Brain microvascular endothelial cell (primary cell): ENCODE measurements at places on chromosomes 1 and 21.

- no peak for DNase-seq
Observed at GRCh38 chr1:39971138-39971537, 16.2 kb downstream of the MFSD2A start.

DNA sequence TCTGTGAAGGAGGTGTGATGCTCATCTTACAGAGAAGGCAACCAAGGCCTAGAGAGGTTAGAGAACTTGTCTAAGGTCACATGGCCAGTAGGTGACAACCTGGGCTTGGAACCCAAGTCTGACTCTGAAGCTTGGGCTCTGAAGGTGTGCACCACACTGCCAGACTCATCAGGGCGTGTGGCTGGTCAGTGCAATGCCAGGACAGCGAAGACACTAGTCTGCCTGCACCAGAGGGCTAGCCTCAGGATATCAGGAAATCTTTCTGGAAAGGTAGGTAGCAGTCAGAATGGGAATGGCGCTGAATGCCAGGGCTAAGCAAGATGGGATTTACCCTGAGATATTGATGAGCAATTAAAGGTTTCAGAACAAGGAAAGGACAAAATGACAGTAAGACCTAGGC lies 34.9 kb downstream of the ELK4 start:
- no peak for DNase-seq

DNA sequence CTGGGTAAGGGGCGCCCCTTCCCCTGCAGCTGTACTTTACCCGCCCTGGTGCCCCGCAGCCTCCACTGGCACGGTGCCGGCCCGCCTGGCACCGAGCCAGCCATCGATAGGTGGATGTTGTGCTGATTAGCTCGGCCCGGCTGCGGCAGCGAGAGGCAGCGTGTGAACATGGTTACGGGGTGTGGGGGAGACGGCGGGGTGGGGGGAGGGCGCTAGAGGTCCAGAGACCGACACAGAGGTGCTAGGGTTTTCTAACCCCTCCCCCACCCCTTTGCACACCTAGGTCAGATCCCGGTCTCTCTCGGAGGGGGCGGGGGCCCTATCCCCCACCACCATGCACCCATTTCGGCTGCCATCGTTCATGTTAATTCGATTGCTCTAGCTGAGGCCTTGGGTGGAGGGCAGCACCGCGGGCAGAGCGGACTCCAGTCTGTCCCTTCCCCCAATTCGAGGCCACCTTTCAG lies 6.7 kb downstream of the EFNA4 start:
- DNase-seq: no peak

DNA sequence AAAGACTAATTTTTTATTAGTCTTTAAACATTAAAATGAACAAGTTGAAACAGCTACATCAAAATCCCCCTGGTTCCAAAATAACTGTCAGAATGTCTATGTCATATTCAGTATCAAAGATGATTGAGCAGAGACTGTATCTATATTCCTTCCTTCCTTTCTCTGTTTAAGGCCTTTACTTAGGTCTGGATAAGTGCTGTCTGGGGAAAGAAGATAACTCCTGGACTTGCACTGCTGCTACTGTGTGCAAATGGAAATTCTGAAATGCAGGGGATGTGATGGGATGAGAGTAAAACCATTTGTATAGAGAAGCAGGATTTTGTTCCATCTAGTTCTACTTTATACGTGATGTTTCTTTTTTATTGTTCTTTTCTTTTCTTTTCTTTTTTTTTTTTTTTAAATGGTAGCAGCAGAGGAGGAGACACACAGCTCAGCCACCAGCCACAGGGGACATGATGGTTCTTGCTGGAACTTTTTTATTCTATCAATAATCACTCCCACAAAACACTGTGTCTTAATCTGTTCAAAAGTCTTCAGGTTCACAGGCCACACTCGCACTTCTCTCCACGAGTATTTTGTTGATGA lies 33.6 kb upstream of the FOXE3 start:
- no peak for DNase-seq

- no peak for DNase-seq
Observed at GRCh38 chr1:3654549-3655281, 2.4 kb downstream of the TP73 start.

DNA sequence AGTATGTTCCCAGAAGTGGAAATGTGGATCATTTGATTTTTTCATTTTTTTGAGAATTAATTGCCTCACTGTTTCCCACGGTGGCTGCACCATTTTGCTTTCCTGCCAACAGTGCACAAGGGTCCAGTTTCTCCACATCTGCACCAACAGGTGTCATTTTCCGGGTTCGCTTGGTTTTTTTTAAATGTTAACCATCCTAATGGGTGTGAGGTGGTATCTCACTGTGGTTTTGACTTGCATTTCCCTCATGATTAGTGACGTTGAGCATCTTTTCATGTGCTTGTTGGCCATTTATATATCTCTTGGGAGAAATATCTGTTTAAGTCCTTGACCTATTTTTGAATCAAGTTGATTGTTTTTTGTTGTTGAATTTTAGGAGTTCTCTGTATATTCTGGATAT lies 3.0 kb downstream of the COL6A2 start:
- no peak for DNase-seq

GRCh38 chr1:223486366-223486765 lies 93.2 kb downstream of the CCDC185 start:
- DNase-seq: no peak

DNA sequence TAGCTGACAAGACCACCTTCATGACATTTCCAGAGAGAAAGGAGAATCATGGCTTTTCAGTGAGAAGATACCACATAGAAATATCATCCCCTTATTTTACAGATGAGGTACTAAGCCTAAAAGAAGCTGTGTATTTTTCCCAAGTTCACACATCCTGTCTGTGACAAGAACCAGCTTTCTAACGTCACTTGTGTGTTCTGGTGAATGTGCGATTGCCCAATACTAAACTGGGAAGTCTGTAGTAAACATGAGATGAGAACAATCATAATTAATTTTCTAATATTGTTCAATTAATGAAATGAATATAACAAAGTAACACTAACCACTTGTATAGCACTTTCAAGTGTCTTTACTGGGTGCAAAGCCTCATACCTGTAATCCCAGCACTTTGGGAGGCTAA lies 46.0 kb downstream of the PTGER3 start:
- DNase-seq: no peak

DNA sequence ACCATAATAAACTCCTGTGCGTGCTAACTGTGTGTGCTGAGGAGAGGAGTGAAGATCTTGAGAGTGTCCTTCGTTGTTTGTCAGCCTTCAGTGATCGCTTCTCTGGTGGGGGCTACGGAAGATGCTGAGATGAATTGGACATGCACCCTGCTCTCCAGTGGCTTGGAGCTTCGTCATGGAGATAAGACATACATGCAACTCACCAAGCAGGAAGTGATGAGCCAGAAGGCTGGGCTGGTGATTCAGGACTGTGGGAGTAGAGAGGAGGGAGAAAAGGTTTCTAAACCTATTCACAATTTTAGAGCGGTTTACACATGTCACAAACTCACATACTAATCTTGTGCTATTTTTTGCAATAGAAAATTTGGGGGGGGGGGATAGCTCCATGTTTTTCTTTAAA lies 128.9 kb upstream of the ADAR start:
- DNase-seq: peak; percentile 93

GRCh38 chr1:221449801-221450470 lies 292.0 kb downstream of the DUSP10 start:
- DNase-seq: peak; percentile 76

DNA sequence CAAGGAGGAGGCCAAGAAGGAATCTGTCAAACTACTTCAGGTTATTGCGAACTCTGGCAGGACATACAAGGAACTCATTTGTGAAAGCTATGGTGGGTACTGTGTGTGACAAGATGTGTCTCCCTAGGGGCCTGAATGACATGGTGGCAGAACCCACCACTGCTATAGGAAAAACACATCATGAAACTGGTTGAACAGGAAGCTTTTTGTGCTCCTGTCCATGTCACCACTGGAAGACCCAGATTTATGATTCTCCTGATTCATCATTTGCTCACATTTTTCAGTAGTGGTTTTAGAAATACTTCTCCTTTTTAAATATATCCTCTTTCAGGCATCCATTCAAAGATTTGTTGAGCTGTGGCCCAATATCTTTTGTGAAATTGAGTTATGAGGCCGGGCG lies 23.6 kb downstream of the ARMH1 start:
- no peak for DNase-seq

- DNase-seq: no peak
Observed at GRCh38 chr21:25368531-25368930, 238.8 kb downstream of the MRPL39 start.

GRCh38 chr1:66210635-66211244 lies 323.2 kb upstream of the SGIP1 start:
- no peak for DNase-seq
